SK-N-SH (cell line): ENCODE measurements at places on chromosomes 7 and 10.

DNA sequence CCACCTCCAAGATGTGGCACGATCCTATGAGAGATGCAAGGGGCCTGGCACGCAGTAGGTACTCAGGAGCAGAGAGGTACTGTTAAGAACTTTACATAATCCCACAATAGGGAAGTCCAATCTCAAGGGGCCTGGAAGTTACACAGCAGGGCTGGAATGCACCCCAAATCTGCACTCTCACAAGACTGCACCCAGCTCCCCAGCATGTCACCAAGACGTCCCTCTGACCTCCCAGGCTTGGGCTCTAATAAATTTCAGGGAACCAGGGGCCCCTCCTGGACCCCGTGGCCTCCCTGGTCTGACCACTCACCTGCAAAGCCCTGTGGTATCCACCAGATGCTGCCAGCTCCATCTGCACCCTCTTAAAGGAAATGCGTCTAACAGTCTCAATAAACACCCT, 94.9 kb downstream of the OAT start:
- DNase-seq = no peak

- no peak for DNase-seq
These were observed 4.4 kb upstream of the IRF5 start for GRCh38 chr7:128933180-128933891.

- no peak for DNase-seq
These were observed 1008.6 kb downstream of the NRG3 start for GRCh38 chr10:82883603-82884002.

GRCh38 chr10:5089865-5090264, 4.3 kb upstream of the AKR1C3 start:
- DNase-seq = no peak

GRCh38 chr10:61825001-61825400, 76.5 kb upstream of the ARID5B start:
- no peak for DNase-seq

GRCh38 chr10:51117794-51118193, 43.5 kb downstream of the PRKG1 start:
- DNase-seq = no peak

- no peak for DNase-seq
These were observed 168.3 kb upstream of the AUTS2 start for GRCh38 chr7:69429911-69430383.

GRCh38 chr7:137718355-137718754, 128.4 kb downstream of the DGKI start:
- no peak for DNase-seq

GRCh38 chr10:25016376-25017153, at the start of gene THNSL1:
Gene THNSL1, plus strand, starts transcription at chr10:25016612. Its CDS starts 6,612 bp downstream, at chr10:25023224.
- DNase-seq = peak; percentile 92

- peak; percentile 98 for DNase-seq
These were observed 252.8 kb downstream of the DPP6 start for GRCh38 chr7:154304740-154305700.

DNA sequence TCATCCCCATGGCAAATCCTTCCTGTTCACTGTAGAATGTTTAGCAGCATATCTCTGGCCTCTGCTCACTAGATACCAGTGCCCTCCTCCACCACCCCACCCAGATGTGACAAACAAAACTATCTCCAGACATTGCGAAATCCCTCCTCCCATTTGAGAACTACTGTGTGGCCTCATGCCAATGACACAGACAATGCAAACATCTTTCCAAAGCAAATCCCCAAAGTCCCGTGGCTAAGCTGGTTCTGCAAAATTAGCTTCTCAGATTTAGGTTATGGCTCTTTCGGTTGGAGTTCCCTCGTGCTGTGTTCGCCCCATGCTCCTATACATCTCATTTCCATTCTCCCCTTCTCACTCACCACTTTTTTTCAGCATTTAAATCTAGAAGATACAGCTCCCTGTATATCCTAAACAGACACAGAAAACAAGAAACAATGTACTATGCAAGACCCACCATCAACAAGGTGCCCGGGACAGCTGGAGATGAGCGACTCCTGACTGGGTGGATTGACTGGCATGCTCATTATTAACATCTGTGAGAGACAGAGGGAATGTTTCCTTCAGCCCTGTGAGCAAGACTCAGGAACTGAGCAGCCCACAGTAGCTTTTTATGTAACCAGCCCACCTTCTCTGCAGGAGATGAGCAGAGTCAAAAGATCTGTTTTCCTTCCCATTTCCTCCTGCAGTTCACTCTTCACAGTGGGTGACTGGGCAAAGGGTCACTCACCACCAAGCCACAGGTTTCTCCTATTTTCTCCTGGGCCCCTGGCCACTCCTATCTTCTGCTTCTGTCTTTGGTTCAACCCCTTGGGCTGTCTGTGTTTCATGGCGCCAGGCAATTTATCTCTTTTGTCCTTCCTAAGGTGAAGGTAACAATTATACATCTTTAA, 225.7 kb upstream of the AOAH start:
- no peak for DNase-seq

DNA sequence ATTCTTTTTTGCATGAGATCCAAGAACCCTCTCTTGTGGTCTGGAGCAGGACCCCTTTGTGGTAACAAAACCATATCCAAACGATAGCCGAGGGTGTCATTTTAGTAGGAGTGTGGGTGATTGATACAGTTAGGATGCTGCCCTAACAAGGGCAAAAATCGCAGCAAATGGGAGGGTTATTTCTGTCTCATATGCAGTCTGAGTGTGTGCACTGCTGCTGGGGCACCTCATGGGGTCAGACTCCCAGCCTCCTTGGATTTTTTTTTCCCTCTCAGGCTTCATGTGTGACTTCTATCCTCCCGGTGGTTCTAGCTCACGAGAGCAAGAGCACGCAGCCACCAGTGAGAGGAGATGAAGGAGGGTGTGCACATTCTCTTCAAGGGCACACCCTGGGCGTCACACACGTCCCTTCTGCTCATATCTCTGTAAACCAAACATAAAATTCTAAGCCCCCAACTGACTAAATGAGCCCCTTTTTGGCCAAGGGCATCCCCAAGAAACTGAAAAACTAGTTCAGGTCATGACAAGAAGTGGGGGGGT, 28.6 kb upstream of the IL15RA start:
- DNase-seq = no peak

- DNase-seq = no peak
These were observed 61.7 kb downstream of the PROSER2 start for GRCh38 chr10:11884706-11885423.

- DNase-seq = no peak
These were observed 43.3 kb downstream of the MEOX2 start for GRCh38 chr7:15643000-15643705.

DNA sequence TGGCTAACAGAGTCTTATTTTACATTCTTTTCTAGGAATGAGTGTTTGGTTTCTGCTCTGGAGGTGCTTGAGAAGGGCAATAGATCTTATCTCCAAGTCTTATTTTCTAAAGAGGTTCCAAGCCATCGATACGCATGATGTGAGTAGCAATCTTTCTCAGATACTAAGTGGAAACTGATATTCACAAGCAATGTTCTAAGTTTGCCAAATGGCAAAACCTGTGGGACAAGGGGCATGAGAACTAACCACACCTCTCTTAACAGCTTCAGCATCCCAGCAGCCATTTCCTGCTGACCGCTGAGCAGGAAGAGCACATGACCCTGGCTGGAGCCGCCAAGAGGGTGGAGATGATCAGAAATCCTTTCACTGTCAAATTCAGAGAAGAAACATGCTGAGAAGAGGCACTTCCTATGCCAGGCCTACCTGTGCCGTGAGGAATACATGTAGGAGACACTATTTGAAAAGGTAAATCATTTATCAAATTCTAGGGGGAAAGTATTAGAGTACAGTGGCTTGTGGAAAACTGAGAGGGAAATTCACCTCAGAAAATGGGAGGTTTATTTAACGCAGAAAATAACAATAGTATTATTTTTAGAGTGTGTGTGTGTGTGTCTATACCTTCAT, 35.2 kb downstream of the CCDC71L start:
- DNase-seq = no peak

GRCh38 chr7:75737856-75738603, 711 bp downstream of the HIP1 start:
- peak; percentile 43 for DNase-seq

GRCh38 chr7:67631476-67631875, 634.8 kb downstream of the TYW1 start:
- DNase-seq = no peak

- no peak for DNase-seq
These were observed 205.4 kb upstream of the SH2B2 start for GRCh38 chr7:102081244-102081627.

- no peak for DNase-seq
These were observed 20.2 kb upstream of the SEC61A2 start for GRCh38 chr10:12109286-12109685.

GRCh38 chr7:84452618-84453017, 258.0 kb upstream of the SEMA3A start:
- DNase-seq = no peak

DNA sequence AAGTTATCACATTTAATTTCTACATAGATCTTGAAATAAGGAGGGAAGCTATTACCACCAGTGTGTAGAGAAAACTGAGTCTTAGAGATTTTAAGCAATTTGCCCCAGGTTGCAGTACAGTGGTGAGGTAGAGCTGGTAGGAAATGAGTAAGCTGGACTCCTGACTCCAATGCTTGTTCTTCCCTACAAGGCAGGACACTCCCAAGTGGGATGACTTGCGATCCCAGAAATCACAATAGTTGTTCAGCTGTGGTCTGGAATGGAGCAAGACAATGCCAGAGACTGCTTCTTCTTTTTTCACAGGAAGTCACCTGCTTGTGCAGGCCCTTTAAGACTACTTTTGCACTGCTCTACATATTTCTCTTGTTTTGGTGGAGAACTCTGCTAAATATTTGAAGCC, 327.2 kb upstream of the BMPER start:
- no peak for DNase-seq

DNA sequence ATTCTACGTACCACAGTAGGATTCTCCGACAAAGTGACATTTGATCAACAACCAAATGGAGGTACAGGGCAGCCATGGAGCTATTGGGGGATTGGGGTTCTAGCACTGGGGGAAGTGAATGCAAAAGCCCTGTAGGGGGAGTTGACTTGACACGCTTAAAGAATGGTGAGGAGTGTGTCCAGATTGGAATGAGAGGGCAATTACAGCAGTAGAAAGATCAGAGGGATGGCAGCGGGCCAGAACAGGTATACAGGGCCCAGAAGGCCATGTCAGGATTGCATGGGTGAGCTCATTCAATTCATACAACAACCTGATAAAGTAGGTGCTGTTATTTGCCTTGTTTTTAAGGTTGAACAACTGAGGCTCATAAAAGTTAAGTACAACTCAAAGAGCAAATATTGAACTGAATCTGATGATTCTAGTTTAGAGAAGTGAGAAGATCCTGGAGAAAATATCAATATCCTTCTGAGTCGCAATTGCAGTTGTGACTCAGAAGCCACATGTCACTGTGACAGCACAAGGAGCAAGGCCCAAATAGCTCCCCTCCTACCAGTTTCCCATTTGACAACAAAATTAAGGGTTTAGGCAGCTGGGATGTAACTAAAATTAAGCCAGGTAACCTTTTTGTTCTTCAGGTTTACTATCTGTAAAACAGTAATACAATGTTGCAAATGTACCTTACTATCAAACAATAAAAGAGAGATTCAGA, 28.0 kb upstream of the CTTNBP2 start:
- DNase-seq = no peak

DNA sequence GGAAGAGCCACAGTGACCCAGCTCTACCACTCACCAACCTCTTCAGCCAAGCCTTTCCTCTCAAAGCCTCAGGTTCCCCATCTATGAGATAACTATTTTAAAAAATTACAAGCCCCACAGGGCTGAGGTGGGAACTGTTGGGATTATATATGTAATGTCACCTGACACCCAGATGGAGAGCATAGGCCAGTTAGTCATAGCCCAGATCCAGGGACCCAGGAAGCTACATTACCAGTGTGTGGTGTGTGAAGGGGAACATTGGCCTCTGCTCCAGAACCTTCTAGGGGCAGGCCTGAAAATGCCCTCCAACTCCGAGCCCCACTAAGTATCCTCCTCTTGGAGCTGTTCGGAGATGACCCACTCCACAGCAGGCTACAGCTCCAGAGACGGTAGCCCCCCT, 162.4 kb downstream of the NRF1 start:
- no peak for DNase-seq
